ENCODE measurements at places on chromosomes 7 and 10.
A peak's percentile ranks its signal among the peaks of the same experiment; 100 is the strongest.

GRCh38 chr10:96025566-96025965, 17.8 kb upstream of the CCNJ start:
- DNase-seq: no peak

DNA sequence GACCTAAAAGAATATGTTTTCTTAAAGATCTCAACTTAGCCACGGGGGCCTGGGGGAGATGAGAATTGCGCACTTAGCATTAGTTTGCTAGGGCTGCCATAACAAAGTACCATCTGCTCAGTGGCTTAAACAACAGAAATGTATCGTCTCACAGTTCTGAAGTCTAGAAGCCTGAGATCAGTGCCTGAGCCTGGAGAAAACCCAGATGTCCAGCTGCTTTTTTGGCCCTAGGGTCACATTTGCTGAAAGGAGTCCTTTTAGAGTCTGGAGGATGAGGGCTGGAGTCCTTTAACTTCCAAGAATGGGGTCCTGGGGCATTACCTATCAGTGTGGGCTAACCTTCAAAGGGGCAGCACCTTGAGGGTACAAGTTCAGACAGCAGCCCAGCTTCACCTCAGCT, 48.2 kb downstream of the SMURF1 start:
- DNase-seq: no peak

DNA sequence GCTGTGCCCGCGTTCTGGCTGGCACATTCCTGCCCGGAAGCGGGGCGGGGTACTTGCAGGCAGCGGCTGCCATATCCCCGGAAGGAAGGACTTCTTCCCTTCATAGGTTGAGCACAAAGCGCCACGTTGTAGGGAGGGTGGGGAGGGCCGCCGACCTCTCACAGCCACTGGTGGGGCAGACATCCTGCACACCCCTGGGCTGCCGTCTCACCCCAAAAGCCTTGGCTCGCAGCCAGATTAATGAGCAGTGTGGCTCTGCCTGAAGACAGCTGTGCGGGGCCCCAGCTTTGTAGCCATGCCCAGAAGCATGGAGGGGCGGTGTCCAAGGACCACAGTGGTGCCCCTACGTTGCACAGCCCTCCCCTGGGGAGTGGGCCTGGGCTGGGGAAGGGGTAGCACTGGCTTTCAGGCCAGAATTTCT, 54.3 kb upstream of the DPYSL4 start:
- no peak for DNase-seq

GRCh38 chr7:57403601-57404342, 46.2 kb upstream of the ZNF716 start:
- DNase-seq: no peak

DNA sequence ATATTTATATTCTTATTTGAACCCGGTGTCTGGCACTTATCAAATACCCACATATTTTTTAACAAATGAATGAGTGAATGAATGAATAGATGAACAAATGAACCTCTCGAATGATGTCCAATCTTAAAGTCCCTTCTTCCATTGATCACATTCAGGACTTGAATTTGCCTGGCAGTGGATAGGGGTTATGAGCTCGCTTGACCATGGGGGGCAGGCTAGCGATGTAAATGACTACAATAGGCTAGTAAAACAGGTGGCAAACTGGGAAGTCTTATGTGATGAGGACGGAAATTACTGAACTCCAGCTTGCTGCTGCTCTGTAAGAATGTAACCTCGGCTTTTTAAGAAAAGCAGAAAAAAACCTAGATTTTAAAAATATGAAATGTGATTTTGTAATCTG, 247.7 kb upstream of the DKK1 start:
- peak; percentile 15 for DNase-seq

- DNase-seq: no peak
Observed at GRCh38 chr10:22612318-22612717, 102.1 kb downstream of the PIP4K2A start.

GRCh38 chr10:92011560-92012214, 88.1 kb downstream of the BTAF1 start:
- peak; percentile 48 for DNase-seq

- no peak for DNase-seq
Observed at GRCh38 chr7:16587129-16587528, 58.4 kb downstream of the ANKMY2 start.

DNA sequence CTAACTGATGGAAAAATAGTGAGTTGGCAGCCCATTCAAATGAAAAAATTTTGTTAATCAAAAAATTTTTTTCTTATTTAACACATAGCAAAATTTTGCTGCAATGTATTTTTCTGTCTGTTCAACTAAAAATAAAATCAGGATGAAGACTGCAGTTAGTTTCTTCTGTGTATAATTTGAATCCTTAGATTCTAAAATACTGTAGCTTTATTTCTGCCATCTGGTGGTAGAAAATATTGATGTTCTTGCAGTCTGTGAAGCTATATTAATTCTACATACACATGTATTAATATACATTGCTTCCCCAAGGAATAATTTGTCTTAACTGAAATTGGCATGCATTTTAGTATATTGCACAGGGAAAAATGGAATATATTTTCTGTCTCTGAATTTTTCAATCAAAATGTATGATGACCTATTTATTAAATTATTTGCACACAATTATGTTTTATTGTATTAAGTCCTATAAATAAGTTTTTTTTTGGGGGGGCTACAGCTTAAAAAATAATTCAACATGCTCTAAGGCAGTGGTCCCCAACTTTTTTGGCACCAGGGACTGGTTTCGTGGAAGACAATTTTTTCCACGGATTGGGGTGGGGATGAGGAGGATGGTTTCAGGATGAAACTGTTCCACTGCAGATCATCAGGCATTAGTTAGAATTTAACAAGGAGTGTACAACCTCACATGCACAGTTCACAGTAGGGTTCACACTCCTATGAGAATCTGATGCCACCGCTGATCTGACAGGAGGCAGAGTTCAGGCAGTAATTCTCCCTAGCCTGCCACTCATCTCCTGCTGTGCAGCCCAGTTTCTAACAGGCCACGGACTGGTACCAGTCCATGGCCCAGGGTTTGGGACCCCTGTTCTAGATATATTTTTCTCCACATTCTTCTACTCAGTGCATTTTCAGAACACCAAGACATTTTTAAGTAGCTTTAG, 119.4 kb downstream of the GNAT3 start:
- no peak for DNase-seq

DNA sequence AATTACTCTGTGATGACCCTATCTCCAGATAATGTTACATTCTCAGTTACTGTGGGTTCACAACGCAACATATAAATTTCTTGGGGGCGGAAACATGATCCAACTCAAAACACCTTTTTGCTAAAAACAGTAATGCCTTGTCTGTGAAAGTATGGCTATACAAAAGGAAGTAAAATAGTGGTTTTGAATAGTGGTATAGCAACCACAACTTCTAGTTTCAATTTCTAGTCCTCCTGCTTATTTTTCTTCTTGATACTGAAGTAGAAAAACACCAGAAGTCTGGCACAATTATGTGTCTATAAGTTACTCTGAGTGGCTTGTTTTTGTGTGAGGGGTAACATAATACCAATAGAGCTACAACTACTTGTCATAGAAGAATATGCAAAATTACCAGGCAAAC, 21.5 kb upstream of the ZNF800 start:
- no peak for DNase-seq

- DNase-seq: no peak
Observed at GRCh38 chr10:123587110-123587509, 79.0 kb upstream of the GPR26 start.
